RKO (cell line): ENCODE measurements at places on chromosomes 3 and 15.

- DNase-seq, result no peak
These were observed 91.9 kb upstream of the VGLL4 start for GRCh38 chr3:11735638-11736037.

GRCh38 chr3:27596334-27596841 is 112.2 kb upstream of the SLC4A7 start:
- DNase-seq, result no peak

GRCh38 chr15:84881520-84881830 is 3.0 kb upstream of the SLC28A1 start:
- DNase-seq, result no peak

- DNase-seq, result no peak
These were observed 856.9 kb downstream of the EPHA3 start for GRCh38 chr3:89964347-89964746.

- no peak for DNase-seq
These were observed 19.3 kb downstream of the UBR1 start for GRCh38 chr15:43086551-43086950.

DNA sequence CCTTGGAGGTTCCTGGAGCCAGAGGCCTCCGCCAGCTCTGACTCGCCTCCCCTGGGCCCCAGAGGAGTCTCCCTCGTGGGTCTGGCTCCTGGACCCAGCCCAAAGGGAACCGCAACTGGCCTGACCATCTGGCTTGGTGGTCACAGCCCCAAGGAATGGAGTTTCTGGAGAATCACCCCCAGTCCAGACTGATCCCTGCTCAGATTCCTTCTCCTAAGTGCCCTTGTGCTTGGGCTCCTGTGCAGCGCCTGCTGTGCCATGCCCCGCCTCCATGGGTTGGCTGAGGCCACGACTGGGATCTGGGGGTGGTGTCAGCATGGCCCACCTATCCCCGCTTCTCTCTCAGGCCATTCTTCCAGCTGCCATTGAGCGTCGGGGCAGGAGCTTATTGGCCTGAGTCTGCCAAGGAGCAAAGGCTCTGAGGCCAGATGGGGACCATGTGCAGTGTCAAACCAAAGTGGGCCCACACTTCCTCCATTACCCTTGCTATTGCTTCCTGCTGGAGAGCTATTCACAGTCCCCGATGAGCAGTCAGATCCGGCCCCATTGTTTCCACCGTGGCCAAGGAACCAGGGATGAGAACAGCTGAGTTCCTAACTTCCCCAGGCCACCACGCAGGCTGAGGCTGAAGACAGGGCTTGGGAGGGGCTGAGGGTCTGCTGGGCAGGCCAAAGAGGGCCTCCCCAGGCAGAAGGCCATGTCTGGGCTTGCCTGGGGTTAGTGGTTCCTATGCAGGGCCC is 19.0 kb downstream of the CSPG4 start:
- DNase-seq, result no peak

GRCh38 chr3:127172781-127173515 is 20.0 kb upstream of the PRR23E start:
- DNase-seq, result peak; percentile 46

DNA sequence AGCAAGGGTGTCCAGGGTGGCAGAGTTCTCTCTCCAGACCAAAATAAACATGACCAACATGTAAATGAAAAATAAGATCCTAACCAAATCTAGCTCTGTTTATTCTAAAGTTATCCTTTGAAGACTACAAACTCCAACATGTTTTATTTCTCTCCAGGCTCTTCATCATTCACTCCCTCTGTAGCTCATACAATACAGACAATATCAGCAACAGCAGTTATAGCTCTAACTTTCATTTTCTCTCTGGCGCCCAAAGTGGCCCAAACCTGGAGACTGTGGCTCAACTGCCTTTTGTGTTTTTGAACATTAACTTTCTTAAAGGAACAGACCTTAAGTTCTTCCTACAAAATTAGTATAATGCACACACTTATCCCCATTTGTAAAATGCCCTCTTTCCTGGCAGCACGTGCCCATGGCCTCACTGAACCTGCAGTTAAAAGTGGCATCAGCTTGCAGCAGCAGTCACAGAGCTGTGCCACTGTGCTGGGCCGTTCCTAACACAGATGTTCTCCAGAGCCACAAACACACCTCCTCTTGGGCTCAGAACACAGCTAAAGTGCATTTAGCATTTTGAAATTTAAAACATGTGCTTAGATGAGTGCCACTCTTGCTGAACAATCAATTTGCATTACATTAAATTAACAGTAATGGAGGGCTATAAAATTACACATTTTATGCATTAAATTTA is 91.9 kb downstream of the RORA start:
- DNase-seq, result no peak

- DNase-seq, result peak; percentile 24
These were observed 47.5 kb downstream of the MYH15 start for GRCh38 chr3:108462899-108463298.

- no peak for DNase-seq
These were observed 124.2 kb upstream of the AADACL2 start for GRCh38 chr3:151609491-151609890.

DNA sequence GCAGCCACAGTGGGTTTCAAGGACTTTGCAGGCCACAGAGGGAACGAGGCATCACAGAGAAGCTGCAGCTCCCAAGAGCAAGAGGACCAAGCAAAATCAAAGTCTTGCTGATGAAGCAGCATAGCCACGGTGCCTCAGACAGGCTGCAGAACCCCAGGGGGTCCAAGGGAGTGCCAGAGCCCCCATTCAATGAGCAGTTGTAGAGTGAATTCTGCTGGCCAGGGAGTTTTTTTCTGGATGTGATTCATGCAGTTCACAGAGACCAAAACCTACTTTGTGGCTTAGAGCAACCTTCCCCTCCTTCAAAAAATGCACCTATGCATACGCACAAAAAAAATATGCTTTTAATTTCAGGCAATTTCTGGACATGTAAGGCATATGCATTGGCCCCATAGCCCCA is 409.0 kb downstream of the VPS13C start:
- DNase-seq, result no peak

DNA sequence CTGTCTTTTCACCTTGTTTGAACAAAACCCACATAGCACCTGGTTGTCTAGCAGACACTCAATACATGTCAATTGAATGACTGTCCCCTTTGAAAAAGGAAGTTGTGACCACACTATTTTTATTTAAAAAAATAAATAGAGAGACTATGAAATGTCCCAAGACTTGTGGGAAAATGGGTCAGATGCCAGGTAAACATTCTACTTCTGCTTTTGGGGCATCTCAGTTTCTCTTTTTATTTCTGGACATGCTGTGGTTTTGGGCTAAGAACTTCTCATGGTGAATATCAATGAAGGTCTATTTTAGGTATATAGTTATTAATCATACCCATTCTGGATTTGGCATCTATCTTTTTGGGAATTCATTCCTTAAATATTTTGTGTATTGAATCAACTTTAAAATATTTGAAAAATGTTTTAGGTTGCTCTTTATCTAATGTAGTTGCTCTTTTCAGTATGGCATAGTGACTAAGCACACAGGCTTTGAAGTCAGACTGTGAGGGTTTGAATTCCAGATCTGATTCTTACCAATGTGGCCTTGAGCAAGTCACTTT is 4.4 kb downstream of the TMEM45A start:
- DNase-seq, result no peak

GRCh38 chr3:169243579-169243978 is 419.9 kb downstream of the MECOM start:
- no peak for DNase-seq

DNA sequence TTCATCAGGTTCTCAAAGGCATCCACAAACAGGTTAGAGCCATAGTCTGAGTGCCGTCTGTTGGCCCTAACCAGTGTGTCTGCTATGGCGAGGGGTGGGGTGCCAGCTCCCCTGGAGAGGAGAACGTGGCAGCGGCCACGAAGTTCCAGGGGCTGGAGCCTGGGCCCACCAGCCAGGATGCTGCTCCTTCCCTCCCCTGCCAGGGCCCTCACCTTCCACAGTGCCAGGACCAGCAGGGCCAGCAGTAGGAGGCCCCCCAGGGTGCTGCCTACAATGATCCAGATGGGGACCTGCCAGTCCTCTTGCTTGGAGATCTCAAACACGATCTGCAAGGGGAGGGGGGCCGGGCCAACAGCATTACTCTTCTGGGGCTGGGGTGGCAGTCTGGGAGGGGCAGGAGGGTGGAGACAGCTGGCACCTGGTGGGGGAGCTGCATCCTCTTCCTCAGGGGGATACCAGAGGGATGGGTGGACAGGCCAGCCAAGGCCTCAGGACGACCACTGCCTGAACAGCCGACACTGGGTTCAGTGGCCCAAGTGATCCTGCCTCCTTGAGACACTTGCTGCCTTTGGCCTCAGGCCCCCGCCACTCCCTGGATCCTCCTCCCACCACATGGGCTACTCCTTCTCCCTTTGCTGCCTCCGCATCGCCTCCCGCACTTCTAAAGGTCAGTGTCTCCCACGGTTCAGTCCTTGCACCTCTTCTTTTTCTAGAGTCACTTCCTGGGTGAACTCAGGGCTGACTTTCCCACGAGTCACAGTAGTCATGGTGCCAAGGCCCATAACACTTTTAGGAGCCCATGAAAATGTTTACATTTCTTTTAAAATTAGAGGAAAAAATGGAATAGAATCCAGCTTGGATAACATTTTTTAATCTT is 26.3 kb downstream of the FEM1B start:
- peak; percentile 19 for DNase-seq

DNA sequence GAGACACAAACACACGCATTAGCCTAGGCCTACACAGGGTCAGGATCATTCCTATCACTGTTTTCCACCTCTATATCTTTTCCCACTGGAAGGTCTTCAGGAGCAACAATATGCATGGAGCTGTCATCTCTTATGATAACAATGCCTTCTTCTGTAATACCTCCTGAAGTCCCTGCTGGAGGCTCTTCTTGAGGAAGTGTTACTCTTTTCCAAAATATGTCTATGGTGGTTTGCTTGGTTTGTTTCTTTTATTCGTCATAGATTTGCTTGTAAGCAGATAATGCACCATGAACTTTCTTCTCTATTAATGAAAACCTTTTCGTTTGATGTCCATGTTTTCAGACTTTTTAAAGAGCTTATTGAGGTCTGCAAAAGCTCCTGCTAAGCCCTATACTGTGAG is 109.3 kb downstream of the GMPS start:
- DNase-seq, result no peak
